ENCODE measurements at places on chromosomes 3 and 15. TPM values are rescaled to one million over a fixed set of nuclear protein-coding genes. Genes with fewer than 3 reads are reported as not detected.

LRRC2 gene
- 1.2 TPM for total RNA-seq

SLC4A7 gene
- 241 TPM for total RNA-seq

CCDC13 gene
- total RNA-seq = 5.1 TPM

MYL3 gene
- total RNA-seq = 1.2 TPM

PLSCR2 gene
- not detected for total RNA-seq

ZIC1 gene
- 136 TPM for total RNA-seq

P3H2 gene
- 2.3 TPM for total RNA-seq

LYSMD2 gene
- 14.1 TPM for total RNA-seq

TMEM158 gene
- 18.9 TPM for total RNA-seq

CDHR4 gene
- total RNA-seq = 0.23 TPM

KNG1 gene
- total RNA-seq = not detected

ZPLD1 gene
- total RNA-seq = 0.46 TPM
